Kidney (tissue), 22 donors: ENCODE measurements at places on chromosomes 7 and 10.

DNA sequence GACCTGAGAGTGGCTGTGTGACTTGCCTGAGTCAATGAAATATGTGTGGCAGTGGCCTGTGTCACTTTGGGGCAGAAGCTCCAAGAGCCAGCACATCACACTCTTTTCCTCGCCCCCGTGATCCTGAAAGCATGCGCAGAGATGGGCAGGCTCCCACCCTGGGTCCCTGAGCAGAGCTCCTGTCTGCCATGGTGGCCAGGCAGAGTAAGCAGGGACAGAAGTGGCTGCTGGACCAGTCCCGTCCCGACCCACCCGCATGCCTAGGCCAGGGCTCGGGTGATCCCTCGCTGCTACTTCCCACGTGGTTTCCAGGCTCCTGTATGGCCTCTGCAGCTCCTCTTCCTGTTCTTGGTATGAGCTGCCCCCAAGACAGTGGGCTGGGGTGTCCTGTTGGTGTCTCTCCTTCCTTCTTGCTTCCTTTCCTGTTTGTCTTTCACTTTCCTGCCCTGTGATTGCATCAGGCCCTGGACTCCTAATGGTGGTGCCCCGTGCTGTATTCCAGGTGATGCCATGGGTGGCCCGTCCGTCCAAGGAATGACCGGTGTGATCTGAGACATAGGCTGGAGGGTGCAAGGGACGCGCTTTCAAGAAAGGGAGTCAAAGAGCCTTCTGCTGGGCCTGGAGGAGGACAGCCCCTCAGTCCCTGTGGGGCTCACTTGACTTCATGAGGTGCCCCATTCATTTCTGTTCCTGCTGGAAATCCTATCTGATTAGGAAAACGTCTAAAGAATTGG is 71.4 kb upstream of the SHH start:
- H3K27me3 ChIP-seq, result no peaks in the 10 kb centered on the region
- no peak overlapping the region for H3K4me3 ChIP-seq
- no peak for DNase-seq
- no peaks in the 10 kb centered on the region for H3K36me3 ChIP-seq

- no peaks in the 10 kb centered on the region for H3K36me3 ChIP-seq
- no peaks in the 10 kb centered on the region for H3K27me3 ChIP-seq
- no peak overlapping the region for H3K4me3 ChIP-seq
- peak; percentile 81 for DNase-seq
- no peak overlapping the region for H3K27ac ChIP-seq
Measured at GRCh38 chr7:35906191-35906908, 105.5 kb downstream of the SEPTIN7 start.

- H3K4me3 ChIP-seq, result no peak overlapping the region
- peaks cover 2% of the 10 kb centered on the region for H3K36me3 ChIP-seq
- no peak overlapping the region for H3K27ac ChIP-seq
- no peaks in the 10 kb centered on the region for H3K27me3 ChIP-seq
Measured at GRCh38 chr10:79268161-79268601, 79.1 kb upstream of the PPIF start.

GRCh38 chr7:50712252-50713122 is 70.2 kb downstream of the GRB10 start:
- peaks cover 9% of the 10 kb centered on the region for H3K4me1 ChIP-seq
- no peak overlapping the region for H3K27ac ChIP-seq
- no peak overlapping the region for H3K4me3 ChIP-seq
- H3K27me3 ChIP-seq, result no peaks in the 10 kb centered on the region
- no peaks in the 10 kb centered on the region for H3K36me3 ChIP-seq

- no peak overlapping the region for H3K4me3 ChIP-seq
- DNase-seq, result no peak
- H3K27ac ChIP-seq, result no peak overlapping the region
- no peaks in the 10 kb centered on the region for H3K4me1 ChIP-seq
Measured at GRCh38 chr7:112540839-112541577, 60.2 kb downstream of the LSMEM1 start.
